ENCODE measurements at places on chromosomes 2 and 18.
A peak's percentile ranks its signal among the peaks of the same experiment; 100 is the strongest.

- DNase-seq = no peak
Observed at GRCh38 chr2:16393500-16394071, 272.0 kb downstream of the CYRIA start.

DNA sequence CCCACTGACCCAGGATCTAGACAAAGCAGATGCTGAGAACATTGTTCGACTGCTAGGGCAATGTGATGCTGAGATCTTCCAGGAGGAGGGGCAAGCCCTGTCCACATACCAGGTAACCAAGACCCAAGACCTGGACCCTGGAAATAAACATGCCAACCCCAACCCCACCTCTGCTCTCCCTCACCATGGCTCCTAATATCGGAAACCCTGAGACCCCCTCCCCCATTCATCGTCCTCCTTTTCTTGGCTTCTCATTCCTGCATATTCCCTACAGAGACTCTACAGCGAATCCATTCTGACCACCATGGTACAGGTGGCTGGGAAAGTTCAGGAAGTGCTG, 619 bp downstream of the GCKR start:
- no peak for DNase-seq

DNA sequence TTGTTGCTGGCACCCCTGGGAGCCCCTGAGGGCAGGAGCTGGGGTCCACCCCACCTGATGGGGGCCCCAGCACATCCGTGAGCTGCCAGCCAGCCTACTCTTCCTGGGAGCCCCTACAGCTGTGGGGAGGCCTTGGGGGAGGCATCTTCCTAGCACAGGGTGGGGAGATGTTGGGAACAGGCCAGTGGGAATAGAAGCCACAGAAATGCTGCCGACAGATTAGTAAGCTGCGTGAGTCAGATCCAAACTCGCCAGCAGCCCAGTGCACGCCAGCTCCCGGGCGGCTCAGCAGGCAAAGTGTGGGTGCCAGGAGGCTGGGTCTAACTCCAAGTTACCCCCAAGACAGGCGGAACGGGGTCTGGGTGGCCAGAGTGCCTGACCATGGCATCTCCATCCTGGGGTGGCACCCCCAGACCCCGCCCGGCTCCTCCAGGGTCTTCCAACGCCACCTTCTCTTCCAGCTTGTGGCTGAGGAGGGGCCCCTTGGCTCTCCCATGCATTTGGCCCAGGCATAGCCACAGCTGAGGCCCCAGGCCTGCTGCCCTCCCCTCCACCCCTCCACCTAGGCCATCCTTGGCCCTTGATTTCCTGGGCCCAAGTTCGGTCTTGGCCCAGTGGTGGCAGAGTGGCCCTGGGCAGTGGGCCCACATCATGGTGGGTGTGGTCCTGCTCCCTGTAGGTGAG, 15.3 kb downstream of the CROCC2 start:
- DNase-seq = peak; percentile 94

DNA sequence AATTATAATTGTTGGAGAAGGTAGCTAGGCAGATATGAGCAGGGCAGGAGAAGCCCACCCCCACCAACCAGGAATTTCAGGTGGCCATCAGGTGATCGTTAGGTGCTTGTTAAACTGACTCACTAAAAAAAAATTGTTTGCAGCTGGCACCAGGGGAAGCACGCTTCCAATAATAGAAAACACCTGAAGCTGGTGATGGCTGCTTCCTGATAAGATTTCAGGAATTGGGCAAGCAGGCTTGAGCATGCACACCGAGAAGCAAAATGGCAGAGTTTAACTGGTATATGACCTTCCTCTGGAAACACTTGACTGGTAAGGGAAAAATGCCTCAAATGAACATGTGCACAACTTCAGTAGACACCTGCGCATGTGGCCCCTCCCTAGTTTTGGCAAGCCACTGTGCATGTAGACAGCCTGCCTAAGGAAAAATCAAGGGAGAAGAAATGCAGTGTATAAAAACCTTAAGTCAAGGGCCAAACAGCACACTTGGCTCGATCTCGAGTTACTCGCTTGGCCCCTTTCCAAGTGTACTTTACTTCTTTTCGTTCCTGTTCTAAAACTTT, 292.8 kb downstream of the CCDC85A start:
- no peak for DNase-seq

- DNase-seq = no peak
Observed at GRCh38 chr2:88211003-88211808, 41.1 kb downstream of the THNSL2 start.

Data from fibroblast of gingiva (primary cell).